ENCODE measurements at places on chromosomes 4 and X.

- no peak for DNase-seq
Measured at GRCh38 chrX:9737363-9737762, 28.3 kb downstream of the GPR143 start.

DNA sequence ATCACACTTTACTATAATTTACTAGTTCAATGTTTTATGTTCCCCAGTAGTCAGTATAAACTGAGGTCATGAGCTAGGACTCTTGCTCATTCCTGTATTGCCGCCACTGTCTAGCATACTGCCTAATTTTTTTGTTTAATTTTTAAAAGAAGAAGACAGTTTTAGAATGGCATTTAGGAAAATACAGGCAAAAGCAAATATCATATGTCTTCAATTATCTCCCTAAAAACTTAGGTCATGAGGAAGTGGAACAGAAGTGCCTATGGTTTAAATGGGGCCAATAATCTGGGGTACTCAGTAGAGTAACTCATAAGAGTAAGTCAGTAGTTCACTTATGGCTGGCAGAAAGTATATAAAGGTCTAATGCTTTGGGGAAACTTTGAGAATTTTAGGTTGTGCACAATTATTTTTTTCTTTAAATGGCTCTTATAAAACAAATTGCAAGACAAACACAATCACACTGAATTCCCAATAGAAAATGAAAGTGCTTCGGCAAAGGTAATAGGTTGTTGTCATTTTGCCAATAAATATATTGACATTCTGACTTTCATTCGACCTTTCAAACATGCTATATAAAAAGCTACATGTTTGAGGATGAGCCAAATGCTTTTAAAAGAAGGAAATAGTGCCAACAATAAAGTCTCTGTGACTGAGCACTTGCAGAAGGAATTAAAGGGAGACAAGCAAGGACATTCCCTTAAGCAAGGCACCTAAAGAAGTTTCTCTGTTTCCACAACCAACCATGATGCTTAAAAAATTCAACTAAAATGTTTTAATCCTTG, 390.1 kb downstream of the PDGFC start:
- DNase-seq, result no peak

DNA sequence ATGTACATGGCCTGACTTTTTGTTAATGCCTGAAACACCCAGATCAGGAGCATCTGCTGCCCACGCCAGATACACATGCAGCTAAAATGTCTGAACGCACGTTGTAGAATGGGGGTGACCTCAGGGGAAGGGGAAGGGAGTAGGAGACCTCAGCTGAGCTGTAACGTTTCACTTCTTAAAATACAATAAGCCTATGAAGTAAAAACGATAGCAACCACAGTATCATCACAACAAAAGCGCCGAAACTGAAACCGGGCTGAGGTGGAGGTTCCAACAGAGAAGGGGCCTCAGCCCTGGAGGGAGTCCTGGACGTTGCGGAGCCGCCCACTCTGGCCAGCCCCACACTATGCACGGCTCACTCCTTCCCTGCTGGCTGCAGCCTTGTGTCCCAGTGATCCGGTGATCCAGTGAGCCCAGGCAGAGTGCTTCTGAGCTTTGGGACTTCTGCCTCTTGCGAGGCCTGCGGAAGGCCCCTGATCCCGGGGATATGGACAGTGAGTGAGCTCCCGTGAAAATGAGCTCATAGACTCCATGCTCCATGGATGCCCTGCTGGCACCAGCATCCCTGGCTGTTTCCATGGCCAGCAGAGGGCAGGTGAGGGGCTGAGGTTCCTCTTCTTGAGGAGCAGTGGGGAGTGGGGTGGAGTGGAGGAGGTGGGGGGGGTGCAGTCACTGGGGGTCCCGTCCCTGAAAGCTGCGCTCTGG, 52.0 kb downstream of the HMX1 start:
- no peak for DNase-seq

GRCh38 chr4:155510771-155511170, 134.0 kb upstream of the MAP9 start:
- DNase-seq, result no peak

GRCh38 chrX:14832151-14832550, 40.7 kb downstream of the FANCB start:
- DNase-seq, result no peak

GRCh38 chrX:43693602-43694406, 37.7 kb downstream of the MAOA start:
- DNase-seq, result no peak

DNA sequence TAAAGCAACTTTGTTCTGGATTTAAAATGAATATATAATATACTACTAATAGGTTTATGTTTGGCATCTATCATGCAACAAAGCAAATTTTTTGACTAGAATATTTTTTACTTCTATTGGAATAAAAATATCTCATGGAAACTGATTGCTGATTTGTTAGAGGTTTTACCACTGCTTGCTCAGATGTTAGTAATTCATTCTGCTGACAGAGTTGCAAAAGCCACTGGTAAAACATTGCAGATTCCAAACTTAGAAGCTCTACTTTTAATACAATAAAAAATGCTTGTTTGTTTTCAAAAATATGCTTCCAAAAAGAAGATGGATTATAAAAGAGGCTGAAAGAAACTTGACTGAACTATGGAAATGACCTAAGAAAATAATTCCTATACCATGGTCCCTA, 795.2 kb downstream of the PCDH18 start:
- DNase-seq, result no peak

- DNase-seq, result no peak
Measured at GRCh38 chrX:96403446-96403845, 281.2 kb upstream of the DIAPH2 start.

DNA sequence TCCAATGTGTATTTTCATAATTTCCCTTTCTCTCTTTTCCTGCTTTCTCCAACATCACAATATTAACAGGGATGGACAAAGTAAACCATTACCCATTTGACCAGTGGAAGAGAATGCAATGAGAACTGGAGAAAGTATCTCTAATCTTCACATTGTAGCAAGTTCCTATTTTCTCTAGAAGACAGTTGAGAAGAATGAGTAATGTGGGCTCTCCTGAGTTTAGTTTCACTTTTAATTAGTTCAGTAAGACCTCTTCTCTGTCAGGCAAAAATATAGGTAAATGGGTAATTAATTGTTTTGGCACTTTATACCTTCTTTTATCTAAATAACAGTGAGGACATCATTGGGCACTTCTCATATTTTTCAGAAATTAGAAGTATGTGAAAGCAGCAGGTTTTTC, 602.0 kb downstream of the GLUD2 start:
- DNase-seq, result no peak
